CD4-positive, alpha-beta T cell treated with Interleukin-6 at 100 ng/mL for 8 hours (primary cell): ENCODE measurements at places on chromosomes 1 and 21.

DNA sequence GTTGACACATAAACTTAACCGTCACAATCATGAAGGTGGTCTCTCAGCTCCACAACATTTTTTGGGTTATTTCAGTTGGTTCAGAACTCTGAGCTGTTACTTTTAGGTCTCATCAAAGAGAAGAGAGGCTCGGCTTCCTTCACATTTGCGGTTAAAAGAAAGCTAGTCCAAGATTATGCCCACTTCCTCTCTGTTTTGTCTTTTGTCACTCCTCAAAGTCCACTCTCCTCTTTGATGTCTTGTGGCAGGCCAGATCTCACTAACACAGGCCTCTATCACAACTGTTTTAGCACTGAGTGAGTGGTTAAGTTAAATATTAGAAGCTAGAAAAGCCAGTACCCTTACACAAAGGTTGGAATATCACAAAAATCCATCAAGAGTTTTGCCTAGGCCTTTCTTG lies 195.7 kb downstream of the FCRL5 start:
- DNase-seq: no peak

DNA sequence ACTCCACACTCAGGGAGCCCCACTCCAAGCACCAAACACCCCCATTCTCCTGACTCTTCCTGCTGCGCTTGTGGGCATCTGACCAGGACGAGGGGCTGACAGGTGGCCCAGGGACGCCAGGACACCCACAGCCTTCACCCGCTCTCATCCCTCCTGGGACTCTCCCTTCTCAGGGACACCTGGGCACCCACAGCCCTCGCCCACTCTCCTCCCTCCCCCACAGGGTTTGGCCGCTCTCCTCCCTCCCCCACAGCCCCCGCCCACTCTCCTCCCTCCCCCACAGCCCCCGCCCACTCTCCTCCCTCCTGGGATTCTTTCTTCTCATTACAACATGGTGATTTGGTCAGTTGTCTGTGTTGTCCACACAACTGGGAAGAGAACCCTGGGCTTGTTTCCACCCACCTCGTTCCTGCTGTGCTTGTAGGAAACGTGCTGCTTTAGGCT lies 43.4 kb downstream of the PRDM15 start:
- DNase-seq: no peak

- no peak for DNase-seq
These were observed 98.2 kb downstream of the PCBP3 start for GRCh38 chr21:45741691-45742090.

- no peak for DNase-seq
These were observed 71.9 kb downstream of the SMYD2 start for GRCh38 chr1:214352838-214353237.

DNA sequence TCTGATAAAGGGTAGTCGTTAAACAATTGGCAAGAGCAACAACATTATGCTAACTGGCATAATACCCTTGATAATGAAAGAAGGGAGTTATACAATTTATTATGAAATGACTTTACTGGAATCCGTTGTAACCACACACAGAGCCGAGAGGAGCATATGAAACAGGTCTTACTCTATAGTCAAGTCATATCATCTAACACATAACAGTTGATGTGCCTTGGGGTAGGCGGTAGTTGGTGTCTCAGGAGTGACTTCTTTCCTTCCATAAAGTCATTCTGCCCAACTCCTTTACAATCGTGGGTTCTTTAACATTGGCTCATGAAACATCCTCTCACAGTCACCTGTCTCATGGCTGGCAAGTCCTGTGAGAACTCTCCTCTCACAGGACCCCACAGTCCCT lies 225.2 kb downstream of the LTN1 start:
- DNase-seq: no peak

GRCh38 chr1:45679123-45679522 lies 7.2 kb downstream of the GPBP1L1 start:
- DNase-seq: no peak

- no peak for DNase-seq
These were observed 80.4 kb upstream of the LPGAT1 start for GRCh38 chr1:211910913-211911485.

GRCh38 chr1:99527078-99527477 lies 118.8 kb upstream of the PALMD start:
- DNase-seq: no peak

DNA sequence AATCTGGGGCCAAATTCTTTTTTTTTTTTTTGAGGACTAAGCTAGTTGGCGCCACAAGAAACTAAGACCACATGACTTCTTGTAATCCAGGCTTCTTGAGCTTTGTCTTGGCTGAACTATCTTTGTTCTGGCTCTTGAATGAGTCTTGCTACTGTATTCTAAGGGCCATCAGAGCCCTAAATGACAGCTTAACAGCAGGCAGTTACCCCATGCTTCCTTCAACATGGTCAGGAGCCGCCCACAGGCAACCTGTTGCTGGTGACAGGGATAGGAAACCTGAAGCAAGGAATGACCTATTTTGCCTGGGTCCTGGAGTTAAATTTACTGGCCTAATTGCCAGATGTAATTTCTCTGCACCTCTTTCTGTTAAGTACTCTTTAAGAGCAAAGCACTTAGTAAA lies 188.2 kb upstream of the PLXNA2 start:
- no peak for DNase-seq

DNA sequence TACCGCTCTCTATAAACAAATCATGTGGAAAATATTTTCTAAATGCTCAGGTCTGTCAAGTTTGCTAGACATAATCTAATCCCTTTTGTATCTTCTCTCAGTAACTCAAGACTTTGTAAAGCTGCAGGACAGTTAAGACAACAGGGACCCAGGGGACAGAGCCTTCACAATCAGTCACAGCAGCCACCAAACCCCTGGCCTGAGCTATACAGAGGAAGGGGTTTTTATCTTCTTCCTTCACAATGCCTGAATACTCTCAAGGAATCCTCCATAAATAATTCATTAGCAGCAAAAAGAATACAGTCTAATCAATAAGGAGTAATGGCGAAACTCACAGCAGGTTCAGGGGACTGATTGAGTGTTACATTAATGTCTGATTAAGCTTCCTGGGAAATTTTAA lies 368.3 kb downstream of the SMYD3 start:
- DNase-seq: no peak

GRCh38 chr21:14530592-14530991 lies 15.5 kb downstream of the SAMSN1 start:
- no peak for DNase-seq
